NCI-H510A (cell line): ENCODE measurements at places on chromosomes 6 and 20.

DNA sequence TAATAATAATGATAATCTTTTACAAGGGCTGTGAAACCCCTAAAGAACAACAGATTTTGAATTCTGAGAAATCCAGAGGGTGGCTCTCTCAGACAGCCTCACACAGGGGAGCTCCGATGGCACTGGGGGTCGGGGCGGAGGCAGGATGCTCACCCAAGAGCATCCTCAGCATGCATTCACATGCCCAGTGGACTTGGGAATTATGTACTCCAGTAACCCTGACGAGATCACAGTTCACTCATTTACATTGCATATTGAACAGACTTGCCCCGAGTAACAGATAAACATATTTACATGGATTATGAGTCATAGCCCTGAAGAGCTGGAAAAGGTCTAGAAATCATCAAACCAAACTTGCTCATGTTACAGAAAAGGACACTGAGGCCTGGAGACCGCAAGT lies 482.7 kb upstream of the JARID2 start:
- DNase-seq: no peak

GRCh38 chr6:109053336-109053735 lies 41.3 kb downstream of the SESN1 start:
- DNase-seq: no peak

DNA sequence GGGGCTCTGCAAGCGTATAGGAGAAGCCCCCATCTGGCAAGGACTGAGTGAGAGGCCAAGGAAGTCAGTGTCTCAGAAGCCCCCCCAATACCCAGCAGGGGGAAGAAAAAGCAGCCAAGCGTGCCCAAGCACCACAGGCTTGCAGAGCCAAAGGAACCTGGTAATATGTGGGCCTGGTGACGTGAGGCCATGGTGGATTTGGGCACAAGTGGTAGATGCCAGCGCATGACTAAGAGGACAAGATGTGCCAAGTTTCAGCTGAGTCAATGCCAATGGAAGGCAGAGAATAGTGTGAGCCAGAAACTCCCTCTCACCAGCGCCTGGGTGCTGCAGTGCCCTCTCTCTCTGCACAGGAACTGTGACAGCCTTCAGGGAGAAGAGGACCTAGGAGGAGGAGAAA lies 110.0 kb downstream of the QRSL1 start:
- DNase-seq: no peak

DNA sequence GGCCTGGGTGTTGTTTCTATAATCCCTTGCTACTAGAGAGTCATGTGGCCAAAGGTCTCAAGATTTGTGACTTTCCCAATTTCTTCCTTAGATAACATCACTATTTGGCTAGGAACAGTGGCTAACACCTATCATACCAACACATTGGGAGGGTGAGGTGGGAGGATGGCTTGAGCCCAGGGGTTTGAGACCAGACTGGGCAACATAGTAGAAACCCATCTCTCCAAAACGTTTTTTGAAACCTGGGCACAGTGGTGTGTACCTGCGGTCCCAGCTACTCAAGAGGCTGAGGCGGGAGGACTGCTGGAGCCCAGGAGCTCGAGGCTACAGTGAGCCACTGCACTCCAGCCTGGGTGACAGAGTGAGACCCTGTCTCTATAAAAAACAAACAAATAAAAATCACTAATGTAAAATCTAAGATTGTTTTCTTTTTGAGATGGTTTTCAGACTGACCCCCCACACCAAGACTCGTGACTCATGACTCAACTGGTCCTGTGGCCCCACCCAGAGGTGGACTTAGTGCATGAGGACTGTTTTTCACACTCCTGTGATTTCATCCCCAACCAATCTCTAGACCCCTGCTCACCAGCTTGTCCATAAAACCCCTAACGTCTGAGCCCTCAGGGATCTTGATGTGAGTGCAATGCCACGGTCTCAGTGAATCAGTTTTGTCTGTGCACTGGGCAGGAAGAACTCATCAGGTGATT lies 48.3 kb upstream of the KIF16B start:
- no peak for DNase-seq

DNA sequence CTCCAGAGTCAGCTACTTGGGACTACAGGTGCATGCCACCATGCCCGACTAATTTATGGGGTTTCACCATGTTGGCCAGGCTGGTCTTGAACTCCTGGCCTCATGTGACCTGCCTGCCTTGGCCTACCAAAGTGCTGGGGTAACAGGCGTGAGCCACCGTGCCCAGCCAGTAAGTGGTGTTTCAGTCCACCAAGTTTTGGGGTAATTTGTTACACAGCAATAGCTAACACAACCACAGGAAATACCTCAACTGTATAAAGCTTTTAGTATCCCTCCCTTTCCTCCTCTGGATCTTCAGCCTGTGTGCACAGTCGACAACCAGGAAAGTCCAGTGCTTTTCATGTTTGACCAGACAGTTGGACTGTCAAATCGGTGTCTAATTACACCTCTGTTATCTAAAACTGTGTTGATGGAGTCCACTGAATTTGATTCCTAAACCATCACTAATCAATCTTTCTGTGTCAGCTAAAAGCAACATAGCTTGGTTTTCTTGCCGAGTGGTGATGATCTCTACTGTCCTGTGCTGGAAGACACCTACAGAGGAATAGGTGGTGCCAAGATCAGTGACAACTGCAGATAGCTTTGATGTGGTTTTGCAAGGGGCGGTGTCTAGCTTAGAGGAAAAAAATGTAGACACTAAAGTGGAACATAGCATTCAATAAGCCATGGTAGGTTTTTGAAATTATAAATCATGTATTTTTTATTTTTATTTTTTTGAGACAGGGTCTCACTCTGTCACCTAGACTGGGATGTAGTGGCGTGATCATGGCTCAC lies 22.2 kb upstream of the ZBTB2 start:
- no peak for DNase-seq

DNA sequence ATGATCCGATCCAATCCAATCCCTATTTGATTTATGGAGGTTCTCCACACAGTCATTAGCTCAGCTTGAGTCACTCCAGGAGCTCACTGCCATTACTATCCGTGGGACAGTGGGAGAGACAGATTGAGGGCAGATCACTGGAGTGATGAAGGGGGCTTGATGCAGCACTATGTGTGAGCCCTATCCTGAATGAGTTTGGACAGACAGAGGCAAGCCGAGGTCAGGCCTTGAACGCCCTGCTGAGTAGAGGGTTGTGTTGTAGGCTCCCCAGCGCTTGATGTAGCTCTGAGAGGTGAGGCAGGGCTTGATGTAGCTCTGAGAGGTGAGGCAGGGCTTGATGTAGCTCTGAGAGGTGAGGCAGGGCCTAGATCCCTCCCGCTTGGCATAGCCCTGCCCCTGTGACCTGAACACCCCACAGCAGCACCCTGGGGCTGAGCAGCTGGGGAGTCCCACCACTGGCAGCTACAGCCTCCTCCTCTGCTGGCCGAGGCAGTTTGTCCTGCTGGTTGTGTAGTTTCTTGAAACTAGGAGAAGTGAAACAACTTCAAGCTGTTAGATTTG lies 58.7 kb downstream of the ZFAND3 start:
- no peak for DNase-seq

- DNase-seq: no peak
These were observed 107.1 kb upstream of the TSHZ2 start for GRCh38 chr20:52864916-52865605.

DNA sequence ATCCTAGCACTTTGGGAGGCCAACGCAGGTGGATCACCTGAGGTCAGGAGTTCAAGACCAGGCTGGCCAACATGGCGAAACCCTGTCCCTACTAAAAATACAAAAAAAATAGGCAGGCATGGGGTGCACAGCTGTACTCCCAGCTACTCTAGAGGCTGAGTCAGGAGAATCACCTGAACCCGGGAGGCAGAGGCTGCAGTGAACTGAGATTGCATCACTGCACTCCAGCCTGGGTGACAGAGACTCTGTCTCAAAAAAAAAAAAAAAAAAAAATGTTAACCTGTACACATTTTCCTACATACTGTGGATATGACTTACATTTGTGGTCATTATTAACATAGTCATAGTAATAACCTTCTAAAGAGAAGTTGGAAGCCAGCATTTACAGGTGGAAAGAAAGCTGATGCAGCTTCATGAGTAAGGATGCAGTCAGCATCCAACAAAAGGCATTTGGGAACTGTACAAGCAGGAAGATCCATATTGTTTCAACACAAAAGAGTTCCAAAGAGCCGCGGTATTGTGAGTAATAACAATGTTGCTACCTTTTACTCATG lies 186.2 kb downstream of the GPX5 start:
- DNase-seq: no peak

DNA sequence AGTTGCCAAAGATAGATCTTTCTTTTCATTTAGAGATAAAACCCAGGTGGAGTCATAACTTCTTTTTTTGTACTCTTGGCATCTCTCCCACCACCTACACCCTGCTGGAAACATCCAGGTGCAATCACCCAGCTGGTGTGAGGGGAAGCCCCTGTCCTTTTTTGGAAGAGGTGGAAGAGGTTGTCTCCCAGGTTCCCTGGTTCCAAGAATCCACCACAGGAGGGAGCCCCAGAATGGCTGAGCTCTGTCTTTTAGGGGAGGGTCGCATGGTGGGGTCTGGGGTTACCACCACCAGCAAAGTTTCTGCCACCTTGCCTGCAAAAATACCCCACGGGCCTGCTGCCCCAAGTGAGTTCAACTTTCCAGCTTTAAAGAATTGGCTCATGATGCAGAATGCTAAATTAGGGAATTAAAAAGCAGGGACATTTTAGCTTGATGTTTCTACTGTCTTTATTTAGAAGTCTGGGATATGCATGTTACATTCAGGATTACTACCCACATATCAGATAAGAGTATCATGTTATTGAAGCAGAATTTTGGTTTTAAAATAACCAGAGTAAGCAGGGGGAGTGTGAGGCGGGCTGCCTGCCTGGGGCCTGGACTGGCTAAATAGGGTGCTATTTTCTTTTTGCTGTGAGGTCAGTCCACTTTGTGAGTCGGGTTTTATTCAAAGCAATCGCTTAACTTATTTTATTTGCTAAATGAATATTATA lies 11.0 kb downstream of the SMOC2 start:
- no peak for DNase-seq

GRCh38 chr6:17491416-17492142 lies 98.2 kb downstream of the CAP2 start:
- no peak for DNase-seq
